AG04449 (cell line): ENCODE measurements at places on chromosomes 3 and 15.

DNA sequence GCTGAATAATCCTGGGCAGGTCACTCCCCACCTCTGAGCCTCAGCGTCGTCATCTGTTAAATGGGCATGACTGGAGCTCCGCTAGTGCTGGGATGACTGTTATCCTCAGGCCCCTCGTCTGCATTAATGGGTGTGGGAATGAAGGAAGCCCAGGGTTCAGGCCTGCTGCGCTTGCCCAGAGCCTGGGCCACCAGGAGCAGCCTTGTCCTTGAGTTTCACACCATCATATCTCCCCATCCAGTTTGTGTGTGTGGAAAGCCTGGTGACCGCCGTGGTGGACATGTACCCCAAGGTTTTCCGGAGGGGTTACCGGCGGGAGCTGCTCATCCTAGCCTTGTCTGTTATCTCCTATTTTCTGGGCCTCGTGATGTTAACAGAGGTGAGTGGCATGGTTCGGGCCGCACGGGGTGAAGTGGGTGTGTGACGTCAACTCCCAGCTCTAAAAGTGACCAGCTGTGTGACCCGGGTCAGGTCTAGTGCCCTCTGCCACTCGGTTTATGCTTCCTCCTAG lies 63.5 kb upstream of the SLC6A1 start:
- DNase-seq: no peak

GRCh38 chr3:196596355-196596754 lies 27.9 kb downstream of the FBXO45 start:
- no peak for DNase-seq

DNA sequence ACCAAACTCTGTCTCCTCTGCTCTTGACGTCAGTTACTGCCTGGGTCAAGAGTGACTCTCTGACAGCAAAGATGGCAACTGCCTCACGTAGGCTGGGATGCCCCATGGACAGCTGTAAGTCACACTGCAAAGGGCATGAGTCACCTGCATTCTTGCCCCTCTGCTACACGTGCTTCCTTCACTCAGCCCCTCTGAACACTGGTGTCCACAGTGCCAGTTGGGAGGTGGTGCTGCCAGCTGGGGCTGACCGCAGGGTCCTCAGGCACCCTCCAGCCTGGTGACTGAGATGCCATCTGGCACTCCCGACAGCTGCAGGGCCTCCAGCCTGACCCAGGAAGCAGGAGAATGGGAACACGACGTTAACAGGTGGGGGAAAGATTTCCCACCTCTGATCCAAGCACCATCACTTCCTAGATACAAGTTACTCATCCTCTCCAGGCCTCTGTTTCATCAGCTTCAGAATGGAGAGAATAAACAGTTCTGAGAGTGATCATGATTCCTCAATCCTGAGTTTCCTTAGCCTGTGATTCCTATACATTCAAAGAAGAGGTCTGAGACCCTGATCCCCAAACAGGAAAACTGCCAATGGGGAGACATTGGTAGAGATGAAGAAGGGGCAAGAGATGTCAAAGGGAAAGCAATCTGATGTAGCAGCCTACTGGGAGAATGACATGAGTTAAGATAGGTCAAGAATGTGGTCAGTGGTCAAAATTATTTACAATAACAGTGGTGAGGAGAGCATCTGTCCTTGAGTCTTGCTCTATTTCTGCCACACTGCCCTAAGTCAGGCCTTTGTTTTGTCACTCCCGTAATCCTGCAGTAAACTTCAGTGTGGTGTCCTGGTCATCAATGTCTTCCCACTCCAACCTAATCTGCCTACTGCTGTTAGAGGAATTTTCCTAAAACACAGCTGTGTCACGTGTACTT lies 86.1 kb upstream of the BCL6 start:
- no peak for DNase-seq

GRCh38 chr3:123696808-123697207 lies 112.0 kb upstream of the HACD2 start:
- DNase-seq: no peak

GRCh38 chr3:143848704-143849103 lies 436 bp upstream of the SLC9A9 start:
- no peak for DNase-seq

GRCh38 chr3:53822331-53822741 lies 23.9 kb downstream of the CHDH start:
- DNase-seq: no peak

DNA sequence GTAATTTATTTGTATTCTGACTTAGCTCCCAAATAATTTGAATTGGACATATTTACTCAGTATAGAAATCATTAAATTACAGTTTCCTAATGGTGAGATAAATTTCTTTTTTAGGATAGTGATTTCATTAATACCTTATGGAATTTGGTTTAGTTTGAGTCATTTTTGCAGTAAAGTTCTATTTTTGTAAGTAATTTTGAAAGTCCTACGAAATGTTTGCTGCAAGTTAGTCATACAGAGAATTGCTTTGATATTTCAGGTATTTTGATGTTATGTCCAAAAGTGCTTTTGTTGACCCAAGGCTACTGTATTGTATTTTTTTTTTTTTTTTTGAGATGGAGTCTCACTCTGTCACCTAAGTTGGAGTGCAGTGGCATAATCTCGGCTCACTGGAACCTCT lies 41.7 kb downstream of the TCF12 start:
- no peak for DNase-seq

- DNase-seq: no peak
Observed at GRCh38 chr3:62041681-62042080, 331.7 kb downstream of the FEZF2 start.

DNA sequence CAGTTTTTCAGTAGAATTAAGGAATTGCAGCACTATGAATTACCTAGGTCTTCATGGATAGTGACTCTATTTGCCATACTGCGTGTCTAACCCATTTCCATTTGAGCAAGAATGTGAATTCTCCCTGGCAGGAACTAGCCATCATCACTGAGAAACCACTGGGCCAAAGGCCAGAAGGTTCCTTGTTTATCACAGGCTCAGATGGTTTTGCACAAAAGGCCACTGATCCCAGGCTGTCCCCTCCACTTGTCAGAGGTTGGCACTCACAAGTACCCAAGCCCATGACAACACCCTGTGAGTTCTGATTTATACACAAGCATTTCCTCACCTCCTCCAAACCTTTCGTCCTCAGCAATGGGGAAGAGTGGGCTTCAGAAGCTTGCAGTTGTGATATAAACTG lies 131.8 kb downstream of the FOXB1 start:
- no peak for DNase-seq

DNA sequence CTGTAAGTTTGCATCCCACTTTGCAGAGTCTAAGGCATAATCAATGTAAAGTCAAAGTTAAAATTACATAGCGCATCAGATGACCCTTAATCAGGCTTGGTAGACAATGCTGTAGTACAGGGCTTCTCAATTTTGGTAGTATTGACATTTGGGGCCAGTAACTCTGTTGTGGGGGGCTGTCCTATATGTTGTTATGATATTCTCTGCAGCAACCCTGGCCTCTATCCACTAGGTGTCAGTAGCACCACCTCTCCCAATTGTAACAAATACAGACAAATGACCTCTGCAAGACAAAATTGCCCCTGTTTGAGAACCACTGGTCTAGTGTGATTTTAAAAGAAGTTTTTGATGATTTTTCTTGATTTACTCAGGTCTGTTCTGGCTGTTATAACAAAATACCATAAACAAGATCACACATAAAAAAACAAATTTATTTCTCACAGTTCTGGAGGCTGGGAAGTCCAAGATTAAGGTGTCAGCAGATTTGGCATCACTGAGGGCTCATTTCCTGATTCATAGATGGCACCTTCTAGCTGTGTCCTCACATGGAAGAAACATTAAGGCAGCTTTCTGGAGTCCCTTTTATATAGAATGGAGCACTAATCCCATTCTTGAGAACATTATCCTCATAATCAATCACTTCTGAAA lies 37.6 kb upstream of the SLC9A9 start:
- no peak for DNase-seq

- no peak for DNase-seq
Observed at GRCh38 chr15:27797765-27798164, 301.4 kb downstream of the OCA2 start.

- no peak for DNase-seq
Observed at GRCh38 chr3:169529013-169529412, 134.5 kb downstream of the MECOM start.

DNA sequence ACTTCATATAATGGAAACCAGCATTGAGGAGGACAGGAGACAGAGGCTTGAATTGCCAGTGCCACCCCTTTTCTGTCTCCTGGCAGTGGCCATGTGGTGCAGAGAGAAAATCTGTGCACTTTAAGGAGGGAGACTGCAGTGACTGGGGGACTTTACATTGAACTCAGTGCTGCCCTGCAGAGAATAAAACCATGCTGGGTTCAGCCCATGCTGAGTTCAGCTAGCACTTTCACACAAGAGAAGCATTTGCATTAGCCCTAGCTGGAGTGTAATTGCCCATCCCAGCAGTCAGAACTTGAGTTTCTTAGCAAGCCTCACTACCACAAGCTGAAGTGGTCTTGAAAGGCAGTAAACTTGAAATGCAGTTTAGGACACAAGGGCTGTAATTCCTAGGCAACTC lies 677.5 kb downstream of the ZPLD1 start:
- no peak for DNase-seq

DNA sequence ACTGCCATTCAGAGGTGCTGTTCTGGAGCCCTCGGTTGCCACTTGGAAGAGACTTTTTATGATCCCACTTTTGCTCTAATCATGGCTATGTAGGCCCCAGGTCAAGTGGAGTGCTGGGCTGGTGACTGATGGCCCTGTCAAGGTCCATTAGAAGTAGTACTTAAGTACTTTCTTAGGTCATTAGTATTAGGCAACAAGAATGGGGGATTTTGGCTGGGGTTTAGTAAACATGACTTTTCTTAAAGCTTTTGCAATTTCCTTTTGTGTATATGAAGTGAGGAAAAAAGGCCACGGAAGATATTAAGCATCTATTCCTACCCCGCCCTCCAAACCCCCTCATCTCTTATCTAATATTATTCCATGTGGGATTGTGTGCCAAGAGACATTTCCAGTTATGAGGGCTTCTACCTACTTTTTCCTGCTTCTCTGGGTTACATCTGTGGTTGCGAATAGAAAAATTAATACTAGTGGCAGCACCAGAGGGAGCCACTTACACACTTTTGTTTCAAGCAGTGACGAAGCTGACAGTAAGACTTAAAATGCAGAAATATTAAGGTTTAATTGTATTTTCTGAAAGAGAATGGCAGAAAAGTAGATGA lies 13.9 kb downstream of the NLGN1 start:
- no peak for DNase-seq

DNA sequence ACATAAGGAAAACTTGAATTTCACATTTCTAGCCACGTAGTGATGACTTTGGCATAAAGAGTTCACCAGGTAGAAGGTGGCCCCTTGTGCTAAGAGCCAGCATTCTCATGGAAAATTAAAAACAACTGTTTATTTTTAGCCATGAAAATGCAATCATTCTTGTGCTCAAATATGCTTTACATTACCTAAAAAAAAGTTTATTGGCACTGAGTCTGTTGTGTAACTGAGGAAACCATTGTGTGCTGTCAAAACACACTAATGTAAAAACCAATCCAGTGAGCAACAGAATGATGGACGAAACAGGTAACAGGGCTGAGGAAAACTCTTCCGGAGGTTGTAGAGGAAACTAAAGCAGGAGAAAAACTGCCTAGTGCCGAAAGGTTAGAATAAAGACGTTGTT lies 287.0 kb upstream of the TMC3 start:
- no peak for DNase-seq

DNA sequence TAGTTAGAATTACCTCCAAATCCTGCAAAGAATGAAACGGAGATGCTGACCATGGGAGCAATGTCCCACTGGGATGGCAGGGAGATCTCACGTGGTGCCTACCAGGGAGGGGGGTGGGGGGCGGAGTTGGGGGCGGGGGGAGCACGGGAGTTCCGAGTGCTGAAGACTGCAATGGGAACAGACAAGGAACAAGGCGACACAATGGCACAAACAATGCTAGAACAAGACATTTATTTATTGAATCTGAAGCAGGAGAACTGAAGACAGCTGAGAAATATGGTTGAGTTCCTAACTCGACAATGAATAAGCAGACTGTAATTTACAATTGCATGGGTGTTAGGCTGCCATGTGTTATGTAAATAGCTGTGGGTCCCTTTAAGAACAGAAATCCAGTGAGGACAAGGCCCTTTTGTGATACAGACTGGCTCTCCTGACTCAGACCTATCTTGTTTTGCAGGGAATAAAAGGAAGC lies 91.2 kb downstream of the AQP9 start:
- DNase-seq: no peak
